ENCODE measurements at places on chromosomes 5 and 9.
A peak's percentile ranks its signal among the peaks of the same experiment; 100 is the strongest.

- DNase-seq = no peak
Observed at GRCh38 chr9:129284607-129285291, 106.7 kb upstream of the IER5L start.

DNA sequence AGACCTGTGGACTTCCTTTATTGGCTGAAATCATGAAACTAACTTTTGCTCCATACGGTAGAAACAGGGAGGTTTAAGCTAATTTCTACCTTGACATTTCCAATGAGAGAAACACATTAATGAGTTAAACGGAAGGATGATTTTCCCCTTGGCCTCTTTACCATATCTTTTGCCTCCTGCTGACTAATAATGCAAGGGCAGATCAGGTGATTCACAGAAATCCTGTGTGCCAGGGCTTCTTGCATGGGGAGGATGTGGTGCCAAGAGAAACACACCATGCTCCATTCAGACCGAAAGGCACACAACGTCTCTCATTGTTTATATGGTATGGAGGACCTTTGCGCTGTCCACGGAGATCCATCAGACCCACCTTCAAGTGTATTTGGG is 17.4 kb upstream of the PRLR start:
- DNase-seq = no peak

DNA sequence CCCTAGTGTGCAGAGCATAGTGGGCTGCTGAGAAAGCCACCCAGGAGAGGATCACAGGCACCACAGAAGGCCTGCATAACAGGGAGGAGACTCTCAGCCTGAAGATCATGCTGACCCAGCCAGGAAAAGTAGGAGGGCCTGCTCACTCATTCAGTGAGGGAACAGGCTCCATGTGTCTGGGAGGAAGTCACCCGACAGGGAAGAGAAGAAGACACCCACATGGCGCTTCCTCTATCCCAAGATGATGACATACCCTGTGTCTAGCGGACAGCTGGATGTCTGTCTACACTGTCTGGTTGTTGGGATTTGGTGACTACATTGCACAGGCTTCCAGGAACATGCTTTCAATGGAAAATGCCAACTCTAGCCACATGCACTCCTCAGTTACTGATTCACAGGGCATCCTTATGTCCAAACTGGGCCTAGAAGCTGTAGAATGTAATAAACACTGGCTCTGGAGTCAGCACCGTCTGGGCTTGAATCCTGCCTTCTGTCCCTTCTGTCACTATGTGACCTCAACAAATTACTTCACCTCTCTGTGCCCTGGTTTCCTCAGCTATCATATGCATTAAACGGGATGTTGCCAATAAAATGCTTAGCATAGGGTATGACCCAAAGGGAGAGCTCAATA is 47.6 kb downstream of the KLHL3 start:
- peak; percentile 83 for DNase-seq

- no peak for DNase-seq
Observed at GRCh38 chr5:24788829-24789514, 144.2 kb upstream of the CDH10 start.

GRCh38 chr9:125479846-125480615 is 218.4 kb downstream of the GAPVD1 start:
- no peak for DNase-seq

DNA sequence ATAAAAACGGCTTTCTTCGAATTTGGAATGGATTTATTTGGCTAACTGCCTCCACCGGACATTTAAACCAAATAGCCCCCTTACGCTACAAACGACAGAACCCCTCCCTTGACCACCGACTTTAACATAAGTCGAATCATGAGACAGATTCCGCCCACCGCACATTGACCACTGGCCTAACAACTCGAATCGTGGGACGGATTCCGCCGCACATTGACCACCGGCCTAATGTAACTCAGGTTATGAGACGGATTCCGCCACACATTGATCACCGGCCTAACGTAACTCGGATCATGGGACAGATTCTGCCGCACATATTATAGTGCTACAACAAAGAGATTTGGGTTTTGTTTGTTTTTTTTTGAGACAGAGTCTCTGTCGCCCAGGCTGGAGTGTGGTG is 2.7 kb upstream of the LCN9 start:
- DNase-seq = no peak

Measured in inflammatory macrophage (primary cell).